ENCODE measurements at places on chromosomes 11 and 22. TPM values are rescaled to one million over a fixed set of nuclear protein-coding genes. Genes with fewer than 3 reads are reported as not detected.

The PGA5 gene
- total RNA-seq: 0.79 TPM

DNA sequence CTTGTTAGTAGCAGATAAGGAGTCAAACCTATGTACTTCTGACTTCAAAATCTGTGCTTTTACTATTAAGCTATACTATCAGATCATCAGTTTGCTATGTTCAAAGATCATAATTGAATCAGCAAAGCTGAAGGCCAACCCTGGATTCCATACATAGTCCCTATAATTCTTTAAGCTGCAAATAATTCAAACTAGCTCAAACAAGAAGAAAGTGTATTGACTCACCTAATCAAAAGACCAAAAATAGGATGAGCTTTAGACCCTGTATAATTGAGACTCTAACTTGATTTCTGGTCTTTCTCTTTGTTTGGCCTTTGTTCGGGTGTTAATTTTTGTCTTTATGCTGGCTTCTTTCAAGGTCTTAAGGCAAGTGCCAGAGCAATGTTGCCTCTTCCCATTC is 213.7 kb downstream of the CWF19L2 start:
- DNase-seq: no peak

The ZC3H12C gene
- 12.0 TPM for total RNA-seq

The APOBEC3H gene
- 0.48 TPM for total RNA-seq

- DNase-seq: no peak
Observed at GRCh38 chr22:49010901-49011300, 816.8 kb downstream of the BRD1 start.

GRCh38 chr22:30362651-30363281 is 6.0 kb downstream of the CCDC157 start:
- DNase-seq: no peak

The GRM5 gene
- total RNA-seq: 0.70 TPM
